Fibroblast of gingiva (primary cell): ENCODE measurements at places on chromosomes 2 and 18.

DNA sequence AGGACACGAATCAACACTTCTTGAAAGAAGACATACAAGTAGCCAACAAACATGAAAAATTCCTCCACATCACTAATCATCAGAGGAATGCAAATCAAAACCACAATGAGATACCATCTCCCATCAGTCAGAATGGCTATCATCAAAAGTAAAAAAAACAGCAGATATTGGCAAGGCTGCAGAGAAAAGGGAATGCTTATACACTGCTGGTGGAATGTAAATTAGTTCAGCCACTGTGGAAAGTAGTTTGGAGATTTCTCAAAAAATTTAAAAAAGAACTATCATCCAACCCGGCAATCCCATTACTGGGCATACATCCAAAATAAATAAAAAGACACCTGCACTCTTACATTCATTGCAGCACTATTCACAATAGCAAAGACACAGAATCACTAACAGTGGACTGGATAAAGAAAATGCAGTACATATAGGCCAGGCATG is 78.7 kb downstream of the GRB14 start:
- peak; percentile 34 for DNase-seq

DNA sequence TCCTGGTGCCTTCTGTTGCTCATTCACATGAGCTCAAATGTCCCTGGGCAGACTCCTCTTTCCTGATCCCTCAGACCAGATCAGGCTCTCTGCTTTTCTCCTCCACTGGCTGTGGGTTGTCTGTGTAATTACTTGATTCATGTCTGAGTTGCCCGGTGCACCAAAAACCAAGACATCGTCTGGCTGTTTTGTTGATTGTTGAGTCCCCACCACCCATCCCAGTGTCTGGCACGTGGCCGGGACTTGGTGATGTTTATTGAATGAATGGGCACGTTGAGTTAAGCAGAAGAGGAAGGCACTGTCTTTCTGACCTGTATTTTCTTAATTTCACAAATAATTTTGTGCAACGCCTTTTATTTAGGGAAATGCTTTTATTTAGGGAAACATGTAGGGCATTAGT is 499.1 kb upstream of the HS6ST1 start:
- no peak for DNase-seq

DNA sequence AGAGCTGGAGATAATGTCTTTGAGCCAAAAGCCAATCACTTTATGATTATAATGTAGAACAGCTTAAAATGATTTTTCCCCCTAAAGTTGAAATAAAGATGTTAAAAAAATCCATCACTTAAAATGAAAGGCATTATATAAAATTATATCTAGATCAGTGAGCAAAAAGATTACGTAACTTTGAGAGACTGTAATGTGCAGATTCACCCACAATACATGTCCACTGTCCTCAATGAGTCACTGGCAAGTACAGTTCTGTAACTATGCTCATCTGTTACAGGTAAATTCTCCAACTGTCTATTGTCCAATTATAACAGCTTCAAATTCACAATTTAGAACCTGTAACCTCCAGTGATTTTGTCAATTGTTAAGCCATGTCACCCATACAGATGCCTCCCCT is 19.0 kb downstream of the FAM161A start:
- DNase-seq = no peak

DNA sequence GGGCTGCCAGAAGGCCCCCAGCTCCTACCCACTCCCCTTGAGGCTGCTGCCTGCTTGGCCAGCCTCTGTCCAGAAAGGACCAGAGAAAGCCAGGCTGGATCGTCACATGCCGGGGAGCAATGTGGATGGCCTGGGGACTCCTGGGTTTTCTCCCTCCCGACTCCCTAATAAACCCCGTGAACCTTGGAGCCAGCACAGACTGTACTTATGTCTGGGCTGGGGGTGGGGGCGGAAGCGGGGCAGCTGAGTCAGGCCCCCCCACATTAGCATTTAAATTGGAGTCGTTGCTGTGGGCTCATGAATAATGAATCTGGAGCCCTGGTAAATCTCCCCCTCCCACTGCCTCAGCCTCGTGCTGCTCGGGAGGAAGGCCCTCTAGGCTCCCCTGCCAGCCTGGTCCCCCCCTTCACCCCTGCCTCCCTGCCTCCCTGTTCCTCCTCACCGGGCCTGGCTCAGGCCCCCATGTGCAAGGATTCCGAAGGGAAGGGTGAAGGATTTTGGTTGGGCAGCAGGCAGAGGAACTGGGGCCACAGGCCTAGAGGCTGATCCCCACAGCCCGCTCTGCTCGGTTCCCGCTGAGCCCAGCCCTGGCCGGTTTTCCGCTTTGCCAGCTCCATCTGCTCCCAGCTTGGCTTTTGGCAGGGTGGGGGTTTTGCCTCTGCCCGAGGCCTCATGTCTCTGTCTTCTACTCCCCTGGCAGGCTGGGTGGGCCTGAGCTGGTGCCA is 7.3 kb upstream of the ASIC4 start:
- no peak for DNase-seq

DNA sequence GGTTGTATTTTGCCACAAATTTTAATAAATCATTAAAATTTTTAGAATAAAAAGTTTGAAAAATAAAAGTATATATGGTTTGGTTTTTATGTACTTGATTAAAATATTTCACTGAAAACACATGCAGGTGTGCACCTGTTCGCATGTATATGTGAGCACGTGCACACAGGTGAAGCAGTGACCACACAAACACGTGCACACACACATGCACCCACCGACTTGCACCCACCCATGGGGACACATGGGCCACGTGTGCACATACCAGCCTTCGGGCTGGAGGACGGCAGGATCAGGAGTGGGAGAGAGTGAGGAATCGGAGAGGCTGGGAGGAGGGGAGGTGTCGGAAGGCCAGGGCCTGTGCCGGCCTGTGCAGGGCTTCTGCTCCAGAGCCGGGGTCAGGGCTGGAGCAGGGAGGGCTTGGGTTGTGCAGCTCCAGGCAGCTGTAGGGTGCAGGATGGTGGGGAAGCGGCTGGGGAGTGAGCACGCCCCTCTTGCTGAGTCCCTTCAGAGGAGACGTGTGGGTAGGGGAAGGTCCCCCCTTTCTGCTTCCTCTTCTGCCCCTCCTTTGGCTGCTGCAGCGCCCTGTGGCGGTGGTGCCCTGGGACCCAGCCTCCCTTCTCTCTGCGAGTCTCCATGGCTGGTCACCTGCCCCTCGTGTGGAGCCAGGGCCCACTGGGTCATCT is 106.9 kb upstream of the HDAC4 start:
- no peak for DNase-seq

DNA sequence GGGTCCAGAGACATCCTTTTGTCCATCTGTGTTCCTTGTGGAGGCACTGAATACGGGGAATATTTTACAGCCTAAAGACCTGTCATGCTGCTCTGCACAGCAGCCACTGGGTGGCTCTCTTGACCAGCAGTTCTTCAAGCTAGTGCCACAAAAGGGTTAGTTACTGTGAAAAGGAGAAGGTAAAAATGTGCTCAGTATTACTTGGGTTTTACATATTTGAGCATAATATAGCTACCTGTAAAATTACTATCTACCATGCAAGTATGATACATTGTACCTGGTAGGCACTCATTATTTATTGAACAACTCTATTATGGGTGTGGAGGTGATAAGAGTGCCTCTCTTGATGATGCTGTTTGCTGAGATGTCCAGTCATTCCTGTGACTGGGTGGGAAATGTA is 23.6 kb downstream of the FZD5 start:
- DNase-seq = peak; percentile 64

DNA sequence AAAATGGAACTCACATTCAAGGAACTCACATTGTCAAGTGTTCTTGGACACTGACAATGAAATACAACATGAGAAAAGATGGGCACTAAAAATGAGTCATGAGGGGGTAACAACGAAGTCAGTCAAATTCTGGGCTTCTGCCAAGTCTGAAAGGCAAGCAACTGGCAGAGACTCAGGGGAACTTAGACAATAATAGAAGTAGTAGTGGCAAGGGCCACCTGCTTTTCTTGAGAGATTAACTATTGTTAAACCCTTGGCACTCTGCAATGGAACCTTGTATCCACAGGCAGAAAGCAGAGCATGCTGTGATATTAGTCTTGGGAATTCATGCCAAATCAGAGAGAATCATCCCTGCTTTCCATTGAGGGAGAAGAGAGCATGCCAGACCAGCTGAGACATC is 382.6 kb upstream of the CDH2 start:
- DNase-seq = no peak

GRCh38 chr2:126302043-126302442 is 353.9 kb upstream of the GYPC start:
- DNase-seq = no peak

- DNase-seq = peak; percentile 38
Observed at GRCh38 chr2:46216213-46216612, 81.0 kb upstream of the EPAS1 start.

GRCh38 chr2:205706769-205707381 is 24.6 kb downstream of the NRP2 start:
- peak; percentile 54 for DNase-seq

DNA sequence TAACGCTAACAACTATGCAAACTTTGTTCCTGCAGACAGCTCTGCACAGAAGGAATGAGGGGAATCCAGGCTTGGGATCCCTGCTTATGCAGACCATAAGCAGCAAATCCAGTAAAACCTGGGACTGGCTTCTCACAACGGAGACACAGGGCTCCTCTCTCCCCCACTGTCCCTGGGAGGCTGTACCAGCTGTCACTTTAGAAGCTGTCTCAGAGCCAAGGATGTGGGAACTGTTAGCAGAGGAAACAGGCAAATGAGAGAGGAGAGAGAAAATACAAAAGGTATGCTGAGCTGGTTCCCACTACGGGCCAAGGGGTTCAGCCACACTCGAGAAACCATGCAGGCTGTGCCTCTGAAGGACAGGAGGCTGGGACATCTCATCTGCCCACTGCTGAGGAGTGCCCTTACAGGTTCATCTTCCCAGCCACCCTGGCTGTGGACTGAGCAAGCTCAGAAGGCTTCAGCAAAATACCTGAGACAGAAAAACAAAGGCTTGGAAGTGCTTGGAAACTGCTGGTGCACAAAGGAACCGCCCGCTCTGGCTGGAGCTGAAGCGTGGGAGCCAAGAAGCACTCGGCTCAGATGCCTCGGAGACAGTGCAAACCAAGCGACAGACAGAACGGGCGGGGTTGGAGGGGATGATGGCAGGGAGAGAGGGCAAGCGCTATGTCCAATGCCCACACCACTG is 72.5 kb downstream of the FAM210A start:
- DNase-seq = no peak

- DNase-seq = no peak
Observed at GRCh38 chr2:71852141-71852711, 295.4 kb downstream of the CYP26B1 start.

DNA sequence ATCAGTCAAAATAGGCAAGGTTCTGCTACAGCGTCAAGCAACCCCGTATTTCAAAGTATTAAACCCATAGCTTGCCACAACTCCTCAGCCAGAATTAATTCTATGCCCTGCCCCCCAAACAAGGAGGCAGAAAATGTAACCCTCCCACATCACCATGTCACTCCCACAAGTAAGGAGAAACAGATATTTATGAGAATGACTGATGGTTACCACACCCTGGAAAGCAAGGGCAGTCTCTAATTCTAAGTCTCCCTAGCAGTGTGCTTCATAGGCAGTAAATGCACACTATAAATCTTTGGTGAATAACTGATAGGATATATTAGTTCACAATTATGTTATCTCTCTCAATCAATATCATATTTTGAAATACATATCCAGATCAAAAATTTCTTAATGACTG is 228.0 kb upstream of the SLC14A2 start:
- DNase-seq = no peak

GRCh38 chr2:98293030-98293429 is 53.2 kb upstream of the CNGA3 start:
- DNase-seq = no peak
